ENCODE measurements at places on chromosomes 1 and 21. TPM values are rescaled to one million over a fixed set of nuclear protein-coding genes. Genes with fewer than 3 reads are reported as not detected.

The CCDC181 gene
- 4.3 TPM for polyA plus RNA-seq

The AVPR1B gene
- polyA plus RNA-seq, result 1.1 TPM

The MAEL gene
- 0.23 TPM for polyA plus RNA-seq

The PAX7 gene
- polyA plus RNA-seq, result not detected

The EPHB2 gene
- 1.3 TPM for polyA plus RNA-seq

The PCAT6 gene
- 1.7 TPM for polyA plus RNA-seq

The KCNQ4 gene
- 6.5 TPM for polyA plus RNA-seq

The AMPD2 gene
- 40.3 TPM for polyA plus RNA-seq

The CELA3A gene
- polyA plus RNA-seq, result 31,636 TPM

The ANKRD65 gene
- polyA plus RNA-seq, result 41.8 TPM

The TNFAIP8L2 gene
- polyA plus RNA-seq, result 1.3 TPM

The RASAL2 gene
- 3.9 TPM for polyA plus RNA-seq

The ADAMTS1 gene
- polyA plus RNA-seq, result 8.6 TPM

The HCRTR1 gene
- polyA plus RNA-seq, result 0.19 TPM

The CFAP74 gene
- 0.16 TPM for polyA plus RNA-seq

The ANXA9 gene
- polyA plus RNA-seq, result 18.1 TPM

The S100A13 gene
- polyA plus RNA-seq, result 105 TPM

The CR1 gene
- polyA plus RNA-seq, result 0.05 TPM

The ZMYND12 gene
- polyA plus RNA-seq, result 1.1 TPM

The KIF17 gene
- polyA plus RNA-seq, result 1.1 TPM

The FCRL2 gene
- polyA plus RNA-seq, result not detected

The PTCH2 gene
- 1.2 TPM for polyA plus RNA-seq

The AMY2A gene
- 1,480 TPM for polyA plus RNA-seq

The CD84 gene
- polyA plus RNA-seq, result 0.57 TPM

The TUFT1 gene
- 7.1 TPM for polyA plus RNA-seq

The GJC2 gene
- polyA plus RNA-seq, result 0.59 TPM

The KCNJ6 gene
- 1.9 TPM for polyA plus RNA-seq

The PKP1 gene
- polyA plus RNA-seq, result 0.15 TPM

The KCNA10 gene
- not detected for polyA plus RNA-seq

The ABCA4 gene
- 0.16 TPM for polyA plus RNA-seq

The NUAK2 gene
- 7.9 TPM for polyA plus RNA-seq

The CELA2B gene
- polyA plus RNA-seq, result 186 TPM

The LINGO4 gene
- 0.27 TPM for polyA plus RNA-seq
